Foreskin keratinocyte (primary cell): ENCODE measurements at places on chromosomes 11 and 22.

DNA sequence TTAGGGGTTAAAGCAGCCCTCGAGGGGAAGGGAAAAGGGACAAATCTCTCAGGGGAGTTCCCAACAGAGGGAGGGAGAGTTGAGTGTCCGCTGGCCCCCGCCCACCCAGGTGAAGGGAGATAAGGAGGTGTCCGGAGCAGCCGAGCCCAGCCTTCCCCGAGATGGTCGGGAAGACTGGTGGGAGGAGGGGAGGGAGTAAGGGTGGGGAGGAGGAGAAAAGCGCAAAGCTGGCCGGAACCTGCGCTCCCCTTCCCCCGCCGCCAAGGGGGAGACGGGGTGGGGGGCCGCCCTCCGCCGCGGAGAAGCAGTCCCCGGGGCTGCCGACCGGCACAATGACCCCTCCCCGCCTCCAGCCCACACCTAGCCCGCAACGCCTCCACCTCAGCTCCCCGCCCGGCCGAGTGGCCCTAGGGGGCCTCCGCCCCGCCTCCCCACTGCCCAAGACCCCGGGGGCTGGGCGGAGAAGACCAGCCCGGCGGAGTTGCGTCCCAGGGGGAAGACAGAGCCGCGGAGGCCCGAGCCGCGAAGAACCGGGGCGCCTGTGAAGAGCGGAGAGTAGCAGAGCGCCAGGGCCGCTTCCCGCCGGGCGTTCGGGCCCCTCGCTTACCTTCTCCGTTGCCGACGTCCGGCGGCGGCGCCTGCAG lies 479 bp downstream of the RSF1 start:
- DNase-seq, result no peak

GRCh38 chr11:109695696-109696095 lies 273.7 kb downstream of the C11orf87 start:
- no peak for DNase-seq

DNA sequence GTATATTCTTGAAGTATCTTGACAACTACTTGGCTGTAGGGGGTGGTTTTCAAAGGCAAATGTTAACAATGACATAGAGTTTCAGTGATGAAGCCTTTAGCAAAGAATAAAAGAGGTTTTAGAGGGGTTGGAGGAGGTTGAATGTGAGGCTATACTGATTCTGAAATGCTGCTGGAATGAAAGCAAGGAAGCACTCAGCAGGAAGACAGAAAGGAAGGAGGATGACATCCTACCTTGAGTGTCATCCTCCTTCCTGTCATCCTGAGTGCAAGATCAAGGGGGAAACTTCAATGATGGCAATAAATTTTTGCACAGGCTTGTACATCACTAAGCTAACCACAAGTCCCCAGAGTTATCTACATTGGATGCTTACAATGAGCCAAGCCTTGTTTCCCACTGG lies 120.5 kb downstream of the APIP start:
- DNase-seq, result no peak

DNA sequence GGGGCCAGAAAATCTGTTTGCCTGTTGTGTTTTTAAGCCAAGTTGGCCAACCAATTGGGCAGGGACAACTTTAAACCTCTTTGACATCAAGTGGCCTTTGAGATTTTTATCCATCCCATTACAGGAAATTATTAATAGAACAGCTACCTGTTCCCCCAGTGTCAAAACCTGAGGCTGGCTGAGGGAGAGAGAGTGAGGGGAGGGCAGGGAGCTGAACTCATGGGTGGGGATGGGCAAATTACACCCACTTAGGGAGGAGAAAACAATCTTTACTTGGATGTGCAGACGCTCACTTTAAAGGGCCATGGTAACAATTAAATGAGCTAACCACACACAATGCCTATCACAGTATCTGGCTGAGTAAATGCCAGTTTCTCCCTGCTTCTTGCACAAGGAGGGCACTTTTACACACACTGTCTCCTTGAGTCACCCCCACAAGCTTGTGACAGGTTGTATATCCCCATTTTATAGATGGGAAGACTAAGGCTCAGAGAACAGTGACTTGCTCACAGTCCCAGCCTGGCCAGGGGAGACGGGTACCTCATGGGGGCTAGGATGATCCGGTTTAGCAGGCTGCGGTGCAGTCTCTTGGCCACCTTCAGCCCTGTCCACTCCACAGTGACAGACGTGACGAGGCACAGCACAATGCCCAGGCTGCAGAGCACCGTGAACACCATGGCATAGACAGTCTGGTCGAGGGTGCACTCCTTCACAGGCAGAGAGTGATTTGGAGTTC lies 17.8 kb upstream of the KCNJ11 start:
- DNase-seq, result no peak

DNA sequence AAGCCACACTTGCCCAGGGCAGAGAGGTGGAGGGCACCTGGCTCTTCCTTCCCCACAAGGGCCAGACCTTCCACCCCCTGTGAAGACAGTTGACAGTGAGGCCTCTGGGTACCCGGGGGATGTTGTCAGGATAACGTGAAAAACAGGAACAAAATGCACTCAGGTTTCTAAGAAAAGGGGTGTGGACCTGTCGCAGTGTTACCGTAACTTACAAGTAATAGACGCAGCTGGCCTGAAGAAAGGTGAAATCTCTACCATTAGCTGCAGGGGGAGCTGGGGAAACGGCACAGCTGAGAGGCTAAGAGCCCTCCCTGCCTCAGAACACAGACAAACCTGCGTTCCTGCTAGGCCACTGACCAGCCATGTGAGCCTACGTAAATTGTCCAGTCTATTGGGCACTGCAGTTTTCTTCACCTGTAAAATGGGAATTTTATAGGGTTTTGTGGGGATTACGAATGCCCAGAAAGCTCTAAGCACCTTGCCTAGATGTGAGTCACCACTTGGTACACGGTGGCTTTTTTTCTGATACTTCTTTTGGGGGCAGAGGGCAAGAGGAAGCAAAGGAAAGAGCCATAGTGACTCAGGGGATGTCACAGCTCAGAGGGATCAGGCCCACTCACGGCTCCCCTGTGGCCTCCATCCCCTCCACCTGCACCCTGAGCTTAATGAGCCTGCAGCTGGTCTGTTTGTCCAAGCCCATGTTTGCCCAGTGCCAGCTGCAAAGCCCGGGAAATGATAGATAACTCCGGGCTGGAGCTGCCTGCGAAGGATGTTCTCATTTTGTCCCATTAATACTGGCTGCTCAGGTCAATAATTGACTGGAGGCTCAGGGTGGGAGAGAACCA lies 18.4 kb upstream of the CABP7 start:
- peak; percentile 51 for DNase-seq

DNA sequence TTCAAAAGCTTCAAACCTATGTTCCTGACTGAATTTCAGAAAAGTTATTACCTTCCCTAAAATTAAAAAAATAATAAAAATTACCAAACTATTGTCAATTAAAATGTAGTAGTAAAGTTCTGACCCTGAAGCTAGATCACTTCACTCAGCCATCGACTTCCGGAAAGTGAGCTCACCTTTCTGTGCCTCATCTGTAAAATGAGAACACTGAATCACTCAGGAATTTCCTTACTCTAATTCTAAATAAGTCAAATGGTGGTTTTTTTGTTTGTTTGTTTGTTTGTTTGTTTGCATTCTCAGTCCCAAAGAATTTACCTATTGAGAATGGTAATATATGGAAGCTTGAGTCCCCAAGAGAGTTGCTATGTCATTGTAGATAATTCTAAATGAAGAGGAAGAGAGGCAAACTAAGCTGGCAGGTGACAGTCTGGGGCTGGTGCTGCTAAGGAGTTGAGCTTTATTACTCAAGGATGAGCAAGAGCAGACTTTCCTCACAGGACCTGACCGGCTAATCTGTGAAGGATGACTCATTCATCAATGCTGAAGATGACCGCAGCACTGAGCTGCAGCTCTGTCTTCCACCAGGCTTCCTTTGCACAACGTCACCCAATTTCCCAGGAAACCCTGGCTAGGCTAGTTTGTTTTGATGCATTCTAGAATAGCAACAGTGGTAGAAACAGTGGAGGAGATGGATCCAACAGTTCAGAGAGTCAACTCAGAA lies 248.8 kb downstream of the RAB38 start:
- DNase-seq, result peak; percentile 78

- no peak for DNase-seq
These were observed 26.2 kb downstream of the C2CD3 start for GRCh38 chr11:74144592-74144991.

DNA sequence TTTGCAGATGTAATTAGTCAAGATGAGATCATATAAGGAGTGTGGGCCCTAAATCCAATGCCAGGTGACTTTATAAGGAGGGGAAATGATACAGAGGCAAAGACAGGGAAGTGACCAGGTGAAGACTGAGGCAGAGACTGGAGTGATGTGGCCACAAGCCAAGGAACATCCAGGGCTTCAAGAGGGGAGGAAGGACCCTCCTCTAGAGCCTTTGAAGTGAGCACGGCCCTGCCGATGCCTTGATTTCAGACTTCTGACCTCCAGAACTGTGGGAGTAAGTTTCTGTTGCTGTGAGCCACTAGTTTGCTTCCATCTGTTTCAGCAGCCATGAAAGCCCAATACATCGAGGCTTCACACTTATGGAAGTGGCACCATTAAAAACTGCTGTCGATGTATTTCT lies 78.7 kb downstream of the SHANK2 start:
- DNase-seq, result no peak

GRCh38 chr11:33500861-33501479 lies 199.7 kb downstream of the C11orf91 start:
- no peak for DNase-seq

DNA sequence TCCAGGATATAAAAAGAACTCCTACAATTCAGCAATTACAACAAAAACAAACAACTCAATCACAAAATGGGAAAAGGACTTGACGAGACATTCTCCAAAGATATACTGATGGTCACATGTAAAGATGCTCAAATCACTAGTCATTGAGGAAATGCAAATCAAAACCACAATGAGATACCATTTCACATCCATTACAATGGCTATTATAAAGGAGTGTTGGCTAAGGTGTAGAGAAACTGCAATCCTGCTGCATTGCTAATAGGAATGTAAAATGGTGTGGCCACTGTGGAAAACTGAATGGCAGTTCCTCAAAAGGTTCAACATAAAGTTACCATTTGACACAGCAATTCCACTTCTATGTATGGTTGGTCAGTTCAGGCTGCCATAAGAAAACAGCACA lies 11.8 kb upstream of the TBCEL start:
- peak; percentile 72 for DNase-seq

DNA sequence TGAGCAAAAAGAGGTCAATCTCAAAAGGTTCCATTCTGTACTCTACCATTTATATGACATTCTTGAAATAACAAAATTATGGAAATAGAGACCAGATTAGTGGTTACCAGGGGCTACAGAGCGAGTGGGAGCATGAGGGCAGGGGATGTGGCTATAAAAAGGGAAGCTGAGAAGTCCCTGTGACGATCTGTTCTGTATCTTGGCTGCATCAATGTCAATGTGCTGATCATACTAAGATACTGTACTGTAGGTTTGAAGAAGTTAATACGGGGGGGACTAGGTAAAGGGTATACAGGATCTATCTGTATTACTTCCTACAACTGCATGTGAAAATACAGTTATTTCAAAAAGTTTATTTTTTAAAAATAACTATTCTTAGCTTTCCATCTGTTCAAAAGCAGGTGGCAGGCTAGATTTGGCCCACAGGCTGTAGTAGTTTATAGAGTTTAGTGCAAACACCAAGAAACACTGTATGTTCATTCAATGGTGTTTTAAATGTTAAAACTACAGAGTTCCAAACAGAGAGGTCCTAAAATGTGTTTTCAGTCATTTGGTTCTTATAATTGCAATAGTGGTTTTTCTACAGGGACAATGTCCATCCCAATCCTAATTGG lies 78.2 kb downstream of the SMCO4 start:
- DNase-seq, result no peak

DNA sequence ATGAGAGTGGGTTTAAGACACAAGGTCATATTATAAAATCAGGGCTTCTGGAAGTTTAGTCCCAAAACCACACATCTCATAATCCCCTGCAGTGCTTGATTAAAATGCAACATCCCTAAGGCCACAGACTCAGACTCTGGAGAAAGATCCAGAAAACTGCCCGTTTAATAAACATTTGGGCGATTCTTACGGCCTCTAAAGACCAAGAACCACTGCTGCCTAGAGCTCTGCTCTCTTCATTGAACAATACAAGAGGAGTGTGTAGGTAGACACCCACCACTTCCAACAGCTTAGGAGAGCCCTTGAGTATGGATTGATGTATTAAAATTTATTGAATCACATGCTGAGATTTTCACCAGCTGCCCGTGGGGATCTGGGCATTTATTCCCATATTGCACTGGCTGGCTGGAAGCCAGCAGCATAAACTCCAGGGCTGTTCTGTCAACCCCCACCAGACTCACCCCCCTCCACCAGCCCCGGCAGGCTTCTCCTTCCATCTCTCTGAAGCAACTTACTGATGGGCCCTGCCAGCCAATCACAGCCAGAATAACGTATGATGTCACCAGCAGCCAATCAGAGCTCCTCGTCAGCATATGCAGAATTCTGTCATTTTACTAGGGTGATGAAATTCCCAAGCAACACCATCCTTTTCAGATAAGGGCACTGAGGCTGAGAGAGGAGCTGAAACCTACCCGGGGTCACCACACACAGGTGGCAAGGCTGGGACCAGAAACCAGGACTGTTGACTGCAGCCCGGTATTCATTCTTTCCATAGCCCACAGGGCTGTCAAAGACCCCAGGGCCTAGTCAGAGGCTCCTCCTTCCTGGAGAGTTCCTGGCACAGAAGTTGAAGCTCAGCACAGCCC lies 749 bp upstream of the BEST1 start:
- no peak for DNase-seq

GRCh38 chr11:8086001-8086479 lies 5.0 kb downstream of the TUB start:
- DNase-seq, result no peak

DNA sequence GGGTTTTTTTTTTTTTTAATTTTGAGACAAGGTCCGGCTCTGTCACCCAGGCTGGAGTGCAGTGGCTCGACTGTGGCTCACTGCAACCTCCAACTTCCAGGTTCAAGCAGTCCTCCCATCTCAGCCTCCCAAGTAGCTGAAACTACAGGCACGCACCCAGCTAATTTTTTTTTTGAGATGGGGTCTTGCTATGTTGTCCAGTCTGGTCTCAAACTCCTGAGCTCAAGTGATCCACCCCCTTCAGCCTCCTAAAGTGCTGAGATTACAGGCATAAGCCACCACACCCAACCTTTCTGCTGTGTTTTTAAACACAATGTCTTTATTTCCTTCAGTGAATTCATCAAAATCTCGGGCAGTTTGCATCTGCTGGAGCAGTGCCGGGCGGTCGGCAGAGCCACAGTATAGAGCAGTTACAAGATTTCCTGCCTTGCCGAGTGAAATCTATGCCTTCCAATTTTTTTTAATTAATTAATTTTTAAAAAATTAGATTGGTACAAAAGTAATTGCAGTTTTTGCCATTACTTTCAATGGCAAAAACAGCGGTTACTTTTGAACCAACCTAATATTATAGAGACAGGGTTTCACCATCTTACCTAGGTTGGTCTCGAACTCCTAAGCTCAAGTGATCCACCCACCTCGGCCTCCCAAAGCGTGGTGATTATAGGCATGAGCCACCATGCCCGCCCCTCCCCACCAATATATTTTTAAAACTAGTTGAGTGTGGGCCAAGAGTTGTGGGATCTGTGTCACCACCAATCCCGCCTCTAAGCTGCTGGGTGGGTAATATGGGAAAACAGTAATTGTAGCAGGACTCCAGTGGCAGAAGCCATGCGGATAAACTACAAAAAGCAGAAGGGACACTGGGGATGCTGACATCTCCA lies 2.7 kb upstream of the ACY3 start:
- DNase-seq, result no peak
